ENCODE measurements at places on chromosomes 5 and 9.

DNA sequence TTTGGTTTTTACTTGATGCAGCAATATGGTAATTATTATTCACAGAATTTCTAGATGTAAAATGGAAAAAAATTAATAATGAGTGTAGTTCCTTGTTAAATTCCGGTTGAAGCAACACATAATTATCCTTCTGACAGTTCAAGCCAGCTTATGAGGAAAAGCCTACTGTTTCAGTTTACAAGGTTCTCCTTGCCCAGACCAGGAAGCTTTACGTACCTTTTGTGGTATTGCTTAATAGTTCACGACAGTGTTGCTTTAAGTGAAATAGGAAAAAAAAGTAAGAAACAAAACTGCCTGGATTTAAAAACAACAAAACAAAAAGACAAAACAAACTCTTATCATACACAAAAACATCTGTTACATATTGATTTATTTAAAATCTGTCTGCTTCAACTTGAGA is 547.3 kb upstream of the C9orf72 start:
- no peak for DNase-seq

GRCh38 chr5:80191991-80192398 is 63.9 kb downstream of the SERINC5 start:
- peak; percentile 68 for DNase-seq

DNA sequence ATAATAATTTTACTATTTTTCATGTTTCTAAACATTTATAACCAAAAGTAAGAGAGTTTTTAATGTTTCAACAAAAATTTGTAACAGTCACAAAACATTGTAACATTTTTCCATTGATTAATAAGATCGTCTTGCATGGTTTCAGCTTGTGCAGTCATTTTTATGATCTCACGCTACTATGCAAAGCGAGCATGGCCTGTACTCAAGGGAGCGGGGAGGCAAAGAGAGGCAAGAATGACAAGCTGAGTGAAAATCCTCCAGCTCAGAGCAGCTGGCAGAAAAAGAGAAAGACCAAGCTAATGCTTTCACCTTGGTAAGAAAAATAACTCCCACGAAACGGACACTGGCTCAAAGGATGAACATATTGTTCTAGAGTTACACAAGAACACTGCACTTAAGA is 90.0 kb upstream of the SV2C start:
- DNase-seq, result no peak

DNA sequence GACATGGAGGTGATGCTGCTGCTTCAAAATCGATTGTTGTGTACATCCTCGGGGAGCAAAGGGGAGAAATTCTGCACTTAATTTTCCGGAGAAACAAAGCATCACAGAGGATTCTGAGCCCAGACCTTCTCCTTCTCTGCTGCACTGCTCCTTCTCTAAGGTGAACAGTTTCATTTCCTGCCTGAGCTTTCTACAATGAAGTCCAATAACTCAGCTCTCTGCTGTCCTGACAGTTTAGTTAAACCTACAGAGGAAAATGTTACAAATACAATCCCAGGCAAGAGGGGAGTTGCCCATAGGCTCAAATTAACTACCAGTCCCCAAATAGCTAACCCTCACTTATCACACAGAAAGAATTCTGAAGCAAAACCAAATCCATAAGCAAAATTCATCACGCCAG is 206.3 kb downstream of the EFNA5 start:
- DNase-seq, result no peak

DNA sequence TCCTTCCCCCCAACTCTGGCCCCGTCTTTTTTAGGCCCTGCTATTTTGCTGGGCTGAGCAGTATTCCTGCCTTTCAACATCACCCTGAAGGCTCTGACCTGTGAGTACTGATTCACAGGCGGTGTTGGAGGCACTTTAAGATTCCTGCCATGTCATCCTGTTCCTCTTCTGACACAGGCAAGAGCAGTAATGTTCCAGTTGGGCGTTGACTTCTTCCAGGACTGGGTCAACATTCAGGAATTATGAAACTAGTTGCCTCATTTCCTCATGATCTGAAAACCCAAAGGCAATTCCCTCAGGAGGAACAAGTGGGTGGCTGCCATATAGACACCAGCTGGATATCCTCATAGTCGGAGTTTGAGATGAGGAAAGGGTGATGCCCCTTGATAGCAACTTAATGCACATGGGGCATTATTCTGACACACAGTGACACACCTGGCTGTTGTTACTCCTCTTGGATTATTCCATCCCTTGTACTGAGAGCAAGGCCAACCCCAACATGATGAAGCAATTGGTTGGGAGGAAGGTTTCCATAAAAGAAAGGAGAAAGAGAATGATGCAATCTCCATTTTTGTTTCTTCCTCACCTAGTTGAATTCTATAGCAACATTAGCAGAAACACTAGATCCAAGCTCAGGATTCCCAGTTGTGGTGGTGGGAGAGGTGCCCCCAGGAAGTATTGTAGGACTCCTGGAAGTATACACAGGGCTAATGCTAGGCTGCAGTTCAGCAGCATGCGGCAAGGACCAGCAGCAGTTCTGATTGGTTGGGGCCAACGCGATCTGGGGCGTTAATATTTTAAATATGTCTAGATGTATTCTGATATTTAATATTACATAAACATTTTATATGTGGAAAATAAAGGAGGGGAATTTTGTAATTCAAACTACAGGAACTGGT is 19.6 kb upstream of the GLRX start:
- no peak for DNase-seq

DNA sequence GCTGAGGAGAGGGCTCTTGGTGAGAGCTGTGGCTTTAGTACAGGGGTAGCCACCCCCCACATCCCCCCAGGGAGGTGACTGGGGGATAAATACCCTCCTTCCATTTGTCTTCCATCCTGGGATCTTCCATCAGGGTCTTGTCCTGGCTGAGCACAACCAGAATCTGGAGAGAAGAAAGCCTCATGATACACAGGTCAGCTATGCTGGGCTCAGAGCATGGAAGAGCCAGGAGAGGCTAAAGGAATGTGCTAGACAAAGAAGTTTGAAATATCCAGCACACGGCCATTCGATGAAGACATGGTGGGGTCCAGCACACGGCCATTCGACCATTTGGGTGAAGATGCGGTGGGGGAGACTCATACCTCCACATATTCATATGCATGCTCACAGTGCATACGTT is 30.0 kb downstream of the ROPN1L start:
- no peak for DNase-seq

DNA sequence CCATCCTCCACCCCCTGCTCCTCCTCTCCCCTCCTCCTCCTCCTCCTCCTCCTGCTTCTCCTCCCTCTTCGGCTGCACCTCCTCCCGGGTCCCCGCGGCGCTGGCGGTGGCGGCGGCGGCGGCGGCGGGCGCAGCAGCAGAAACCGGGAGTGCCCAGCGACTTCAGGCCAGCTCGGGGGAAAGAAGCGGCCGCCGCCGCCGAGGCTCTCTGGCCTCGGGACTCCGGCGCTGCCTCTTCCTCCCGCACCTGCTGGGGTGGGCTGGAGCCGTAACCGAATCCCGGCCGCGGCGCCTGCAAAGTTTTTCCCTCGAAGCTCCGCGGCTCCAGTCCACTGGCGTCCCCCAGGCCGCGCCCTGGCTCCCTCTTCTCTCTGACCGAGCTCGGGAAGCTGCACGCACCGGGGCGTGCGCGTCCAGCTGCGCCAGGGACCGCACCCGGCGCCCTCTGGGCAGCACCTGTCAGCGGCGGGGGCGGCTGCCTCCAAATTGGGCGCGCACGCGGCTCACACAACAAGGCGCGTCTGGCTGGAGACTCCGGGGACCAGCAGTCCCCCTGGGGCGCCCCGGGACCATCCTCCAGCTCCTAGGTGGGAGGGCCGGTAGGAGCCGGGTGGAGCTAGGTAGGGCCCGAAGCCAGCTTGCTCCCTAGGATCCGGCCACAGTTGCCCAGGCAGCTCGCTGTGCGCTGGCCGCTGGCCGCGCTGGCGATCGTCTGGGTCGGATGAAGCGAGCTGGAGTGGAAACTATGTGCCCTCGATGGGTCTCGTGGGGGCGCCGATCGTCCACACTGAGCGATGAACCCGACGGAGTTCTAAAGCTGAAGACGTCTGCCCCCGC is at the start of gene MCTP1:
Gene MCTP1, minus strand, starts transcription at position 523 of the 837 bp plus-strand sequence.
- no peak for DNase-seq

DNA sequence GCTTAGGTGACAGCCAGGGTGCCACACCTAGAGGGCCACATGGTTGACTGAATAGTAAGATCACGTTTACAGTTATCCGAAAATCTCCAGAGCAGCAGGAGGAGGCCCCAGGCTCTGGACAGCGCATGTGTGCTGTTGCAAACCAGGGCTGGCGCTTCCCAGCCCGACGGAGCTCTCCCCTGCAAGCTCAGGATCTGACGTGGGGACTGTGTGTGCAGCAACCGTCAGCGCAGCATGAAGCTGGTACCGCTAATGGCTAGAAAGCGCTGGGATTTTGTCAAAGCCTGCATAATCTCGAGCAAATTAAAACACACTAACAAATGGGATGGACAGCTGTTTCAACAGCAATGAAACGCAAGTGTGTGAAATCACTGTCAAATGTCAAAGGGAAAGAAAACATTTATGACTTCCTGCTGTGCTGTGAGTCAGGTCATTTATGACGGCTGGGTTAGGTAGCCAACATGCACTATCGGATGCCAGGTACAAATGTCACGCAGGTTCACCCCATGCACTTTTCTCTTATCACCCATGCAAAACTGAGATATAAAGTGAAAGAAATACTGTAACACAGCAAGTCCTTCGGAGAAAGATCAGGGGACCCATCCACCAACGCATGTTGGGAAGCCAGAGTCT is 7.5 kb downstream of the SURF4 start:
- no peak for DNase-seq

DNA sequence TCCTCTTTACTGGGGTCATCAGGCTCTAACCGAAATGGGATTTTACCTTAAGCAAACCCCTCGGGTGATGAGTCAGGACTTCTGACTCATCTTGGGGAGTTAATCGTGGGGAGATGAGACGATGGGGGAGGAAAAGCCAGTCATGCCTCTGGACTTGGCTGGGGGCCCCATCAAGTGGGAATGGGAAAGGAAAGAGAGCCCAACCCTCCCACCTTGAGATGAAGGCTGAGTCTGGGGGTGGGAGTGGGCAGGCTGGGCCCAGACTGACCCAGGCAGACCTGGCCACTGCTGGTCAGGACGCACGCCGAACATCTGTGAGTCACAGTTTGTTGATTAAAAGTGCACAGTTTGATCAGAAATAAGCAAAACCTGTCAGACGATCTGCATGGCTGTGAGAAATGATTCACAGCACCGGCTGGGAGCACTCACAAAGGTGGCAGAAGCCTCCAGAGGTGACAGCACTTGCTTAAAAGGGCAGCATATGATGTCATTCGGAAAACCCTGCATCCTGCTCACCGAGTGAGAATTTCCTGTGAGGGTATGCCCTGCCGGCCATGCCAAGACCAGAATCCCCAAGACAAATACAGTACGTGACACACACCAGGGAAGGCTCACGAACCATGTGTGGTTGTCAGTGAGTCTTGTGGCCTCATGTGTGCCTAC is 50.0 kb upstream of the SLC25A51 start:
- no peak for DNase-seq

- no peak for DNase-seq
These were observed 24.6 kb downstream of the TUT7 start for GRCh38 chr9:86329649-86330048.

GRCh38 chr5:142484821-142485387 is 160.1 kb upstream of the SPRY4 start:
- DNase-seq, result no peak

- peak; percentile 31 for DNase-seq
These were observed 18.9 kb upstream of the MEGF9 start for GRCh38 chr9:120733190-120733589.

- no peak for DNase-seq
These were observed 22.0 kb downstream of the C9orf57 start for GRCh38 chr9:72038408-72038807.

GRCh38 chr9:83372957-83373356 is 165.2 kb downstream of the FRMD3 start:
- no peak for DNase-seq

DNA sequence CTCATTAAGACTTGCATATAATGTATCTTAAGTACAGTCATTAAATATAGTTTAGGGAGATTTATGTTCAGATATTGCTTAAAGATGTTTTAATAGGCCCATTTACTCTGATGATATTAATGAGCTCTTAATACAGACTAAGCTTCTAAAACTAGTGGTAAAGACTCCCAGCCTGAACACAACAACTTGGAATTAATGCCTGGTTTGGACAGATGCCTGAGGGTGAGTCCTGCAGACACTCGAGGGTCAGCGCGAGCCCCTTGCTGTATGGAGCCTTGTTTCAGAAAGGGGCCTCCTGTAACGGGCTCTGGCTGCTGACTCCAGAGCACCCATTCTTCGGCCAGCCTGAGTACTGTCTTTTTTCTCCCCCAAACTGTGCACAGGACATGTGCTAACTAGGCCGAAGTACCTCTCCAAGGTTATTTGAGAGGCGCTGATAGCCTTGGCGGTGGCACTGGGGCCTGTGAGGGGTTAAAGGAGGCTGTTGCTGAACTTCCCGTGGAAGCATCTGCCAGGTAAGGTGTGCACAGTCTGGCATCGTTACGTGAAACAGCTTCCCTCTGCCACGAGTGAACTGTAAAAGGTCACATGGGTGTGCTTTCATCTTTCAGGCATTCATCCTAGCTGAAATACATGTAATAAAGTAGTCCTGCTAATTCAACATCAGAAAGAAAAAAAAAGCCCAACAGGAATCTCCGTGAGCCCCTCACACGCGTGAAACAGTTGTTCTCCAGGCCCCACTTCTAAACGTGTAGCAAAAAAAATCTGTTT is 113.4 kb downstream of the MVB12B start:
- no peak for DNase-seq

- DNase-seq, result no peak
These were observed 80.0 kb downstream of the SYK start for GRCh38 chr9:90881648-90882047.

DNA sequence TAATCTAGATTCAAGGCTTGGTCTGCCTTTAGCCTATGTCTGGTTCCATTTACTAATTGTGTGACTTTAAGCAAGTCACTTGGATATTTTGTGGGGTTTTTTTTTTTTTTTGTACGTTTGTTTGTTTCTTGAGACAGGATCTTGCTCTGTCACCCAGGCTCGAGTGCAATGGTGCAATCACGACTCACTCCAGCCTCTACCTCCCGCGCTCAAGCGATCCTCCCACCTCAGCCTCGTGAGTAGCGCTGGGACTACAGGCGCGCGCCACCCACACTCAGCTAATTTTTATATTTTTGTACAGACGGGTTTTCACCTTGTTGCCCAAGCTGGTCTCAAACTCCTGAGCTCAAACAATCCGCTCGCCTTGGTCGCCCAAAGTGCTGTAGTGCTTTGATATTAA is 1.1 kb upstream of the PFDN1 start:
- no peak for DNase-seq

GRCh38 chr9:129084087-129084486 is 3.2 kb downstream of the DOLPP1 start:
- DNase-seq, result no peak

Measured in hippocampal formation (tissue), 2 donors.